ENCODE measurements at places on chromosomes 7 and 10.

DNA sequence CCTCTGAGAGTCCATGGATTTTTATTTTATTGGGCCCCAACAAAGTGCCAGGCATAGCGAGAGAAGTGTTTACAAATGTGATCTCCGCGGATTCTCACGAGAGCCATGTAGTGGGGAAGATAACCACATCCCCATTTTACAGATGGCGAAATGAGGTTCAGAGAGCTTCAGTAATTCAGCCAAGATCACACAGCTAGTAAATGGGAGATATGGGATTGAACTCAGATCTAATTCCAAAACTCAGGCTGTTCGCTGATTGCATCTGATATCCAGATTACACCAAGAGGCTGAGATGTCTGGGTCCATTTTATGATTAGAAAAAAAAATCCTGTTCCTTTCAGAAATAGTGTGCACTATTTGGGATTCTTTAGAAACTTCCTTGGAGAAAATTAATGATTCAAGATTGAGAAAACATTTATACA, 1.3 kb downstream of the FAS start:
- peaks cover 67% of the 10 kb centered on the region for H3K4me1 ChIP-seq
- peak overlapping the region; percentile 94 for H3K27ac ChIP-seq
- no peak for DNase-seq
- H3K36me3 ChIP-seq = peaks cover 8% of the 10 kb centered on the region
- no peaks in the 10 kb centered on the region for H3K27me3 ChIP-seq

DNA sequence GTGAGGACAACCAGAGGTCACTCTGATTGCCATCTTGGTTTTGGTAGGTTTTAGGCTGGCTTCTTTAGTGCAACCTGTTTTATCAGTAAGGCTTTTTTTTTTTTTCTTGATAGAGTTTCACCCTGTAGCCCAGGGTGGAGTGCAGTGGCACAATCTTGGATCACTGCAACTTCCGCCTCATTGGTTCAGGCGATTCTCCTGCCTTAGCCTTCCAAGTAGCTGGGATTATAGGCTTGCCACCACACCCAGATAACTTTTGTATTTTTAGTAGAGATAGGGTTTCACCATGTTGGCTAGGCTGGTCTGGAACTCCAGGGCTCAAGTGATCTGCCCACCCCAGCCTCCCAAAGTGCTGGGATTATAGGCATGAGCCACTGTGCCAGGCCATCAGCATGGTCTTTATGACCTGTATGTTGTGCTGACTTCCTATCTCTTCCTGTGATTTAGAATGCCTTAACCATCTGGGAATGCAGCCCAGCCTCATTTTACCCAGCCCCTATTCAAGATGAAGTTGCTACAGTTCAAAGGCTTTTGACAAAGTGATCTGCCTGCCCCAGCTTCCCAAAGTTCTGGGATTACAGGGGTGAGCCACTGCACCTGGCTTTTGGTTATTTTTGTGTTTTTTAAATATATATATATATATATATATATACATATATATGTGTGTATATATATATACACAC, 7.0 kb upstream of the ZNF425 start:
- peaks cover 3% of the 10 kb centered on the region for H3K4me1 ChIP-seq
- no peak for DNase-seq
- no peaks in the 10 kb centered on the region for H3K27me3 ChIP-seq
- peaks cover 43% of the 10 kb centered on the region for H3K36me3 ChIP-seq
- no peak overlapping the region for H3K4me3 ChIP-seq

DNA sequence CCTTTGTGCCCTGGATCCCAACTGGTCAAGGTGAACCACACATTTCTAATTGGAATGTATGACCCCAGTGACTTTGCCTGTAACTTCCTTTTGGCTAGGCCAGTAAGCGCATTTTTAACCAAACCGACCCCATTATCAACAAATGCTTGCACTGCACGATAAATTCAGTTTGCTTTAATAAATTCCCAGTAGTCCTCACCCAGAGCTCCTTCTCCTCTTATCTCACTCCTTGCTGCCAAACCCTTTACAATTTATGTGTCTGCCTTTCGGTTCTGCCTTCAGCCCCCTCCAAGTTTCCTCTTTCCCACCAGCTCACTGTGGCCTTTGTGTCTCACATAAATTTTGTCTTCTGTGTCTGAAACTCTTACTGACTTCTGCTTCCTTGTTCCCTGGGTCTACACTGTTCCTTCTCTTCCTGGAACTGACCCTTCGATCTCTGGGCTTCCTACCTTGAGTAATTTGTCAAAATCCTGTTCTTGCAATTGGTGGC, 59.0 kb downstream of the TBXAS1 start:
- no peak for DNase-seq
- H3K4me3 ChIP-seq = no peak overlapping the region
- H3K4me1 ChIP-seq = no peaks in the 10 kb centered on the region
- H3K36me3 ChIP-seq = peaks cover 2% of the 10 kb centered on the region
- H3K27me3 ChIP-seq = no peaks in the 10 kb centered on the region

DNA sequence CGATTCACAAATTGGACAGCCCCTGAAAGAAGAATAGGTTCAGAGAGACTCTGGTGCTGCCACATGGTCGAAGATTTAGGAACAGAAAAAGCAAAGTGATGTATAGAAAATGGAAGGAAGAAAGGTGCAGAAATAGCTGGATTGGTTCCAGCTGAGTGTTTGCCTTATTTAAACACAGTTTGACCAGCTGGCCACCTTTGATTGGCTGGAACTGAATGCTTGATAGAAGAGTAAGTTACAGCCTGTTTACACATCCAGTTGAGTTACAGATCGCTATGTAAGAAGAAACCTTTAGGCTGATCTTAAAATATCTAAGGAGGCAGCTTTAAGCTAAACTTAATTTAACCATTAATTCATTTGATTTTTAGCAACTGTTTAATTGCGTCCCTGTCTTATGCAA, 40.3 kb upstream of the KAT6B start:
- H3K36me3 ChIP-seq = no peaks in the 10 kb centered on the region
- H3K27ac ChIP-seq = no peak overlapping the region

DNA sequence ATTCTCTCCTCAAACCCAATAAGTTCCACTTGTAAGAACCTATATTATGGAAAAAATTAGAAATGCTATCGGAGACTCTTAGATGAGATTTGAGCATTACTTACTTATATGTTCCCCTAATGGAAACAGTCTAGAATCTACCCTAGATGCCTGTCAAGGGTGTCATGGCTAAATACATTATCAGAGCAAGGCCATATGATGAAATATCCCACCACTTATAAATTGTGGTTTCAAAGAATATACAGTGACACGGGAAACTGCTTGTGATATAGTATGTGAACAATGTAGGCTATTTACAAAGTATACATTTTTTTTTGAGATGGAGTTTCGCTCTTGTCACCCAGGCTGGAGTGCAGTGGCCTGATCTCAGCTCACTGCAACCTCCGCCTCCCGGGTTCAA, 46.3 kb upstream of the CTBP2 start:
- no peak overlapping the region for H3K27ac ChIP-seq
- no peaks in the 10 kb centered on the region for H3K4me1 ChIP-seq
- DNase-seq = no peak
- H3K4me3 ChIP-seq = no peak overlapping the region
- no peaks in the 10 kb centered on the region for H3K36me3 ChIP-seq
